Urothelium cell line (cell line): ENCODE measurements at places on chromosomes 12 and 14.

DNA sequence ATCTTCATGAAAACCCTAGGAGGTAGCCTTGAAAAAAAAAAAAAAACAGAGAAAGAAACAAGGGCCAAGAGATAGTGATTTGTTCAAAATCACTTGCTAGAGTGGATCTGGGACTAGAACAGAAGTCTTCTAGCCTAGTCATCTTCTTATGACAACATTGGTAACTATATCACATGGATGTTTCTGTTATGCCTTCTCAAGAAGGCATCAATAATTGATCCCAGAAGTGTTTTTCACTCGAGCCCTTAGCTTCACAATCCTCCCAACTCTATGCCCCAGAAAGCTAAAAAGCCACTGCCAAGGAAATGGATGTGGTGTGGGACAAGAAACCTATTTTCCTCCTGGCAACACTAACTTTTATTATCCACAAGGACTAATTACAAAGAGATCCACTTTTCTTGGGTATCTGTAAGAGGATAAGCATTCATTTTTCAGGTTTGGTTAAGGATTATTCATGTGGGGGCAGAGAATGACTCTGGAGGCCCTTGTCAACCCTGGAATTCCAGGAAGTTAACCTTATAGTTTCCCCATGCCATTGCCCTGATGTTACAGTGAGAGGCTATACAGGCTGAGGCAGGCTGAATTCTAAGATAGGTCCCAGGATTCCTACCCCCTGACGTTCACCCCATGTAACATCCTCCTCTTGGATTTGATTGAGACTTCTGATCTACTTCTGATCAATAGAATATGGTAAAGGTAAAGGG lies 67.7 kb upstream of the CPM start:
- no peak for DNase-seq

DNA sequence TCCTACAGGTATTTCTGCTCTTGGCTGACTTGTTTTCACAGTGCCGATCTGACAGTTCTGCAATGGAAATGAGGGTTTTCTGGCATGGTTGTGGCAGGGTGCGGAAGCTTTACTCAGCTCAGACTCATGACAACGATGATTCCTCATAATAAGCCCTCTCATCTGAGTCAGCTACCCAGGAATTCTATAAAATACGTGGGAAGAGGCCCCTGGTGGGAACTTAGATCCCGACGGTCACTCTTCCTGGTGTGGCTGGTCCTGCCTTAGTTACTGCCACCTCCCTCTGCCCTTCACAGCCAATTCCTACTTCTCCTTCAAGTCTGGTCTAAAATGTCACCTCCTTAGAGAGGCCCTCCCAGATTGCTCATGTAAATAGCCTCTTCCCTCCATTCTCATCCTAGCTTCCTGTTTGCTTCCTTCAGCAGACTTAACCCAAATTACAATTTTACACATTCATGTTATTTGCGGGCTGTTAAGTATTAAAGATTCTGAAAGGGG lies 104.2 kb upstream of the MAP1LC3B2 start:
- DNase-seq, result peak; percentile 79

GRCh38 chr14:70045844-70046535 lies 142.8 kb downstream of the SLC8A3 start:
- peak; percentile 81 for DNase-seq

GRCh38 chr12:116926283-116927243 lies 15.8 kb downstream of the FBXW8 start:
- no peak for DNase-seq

DNA sequence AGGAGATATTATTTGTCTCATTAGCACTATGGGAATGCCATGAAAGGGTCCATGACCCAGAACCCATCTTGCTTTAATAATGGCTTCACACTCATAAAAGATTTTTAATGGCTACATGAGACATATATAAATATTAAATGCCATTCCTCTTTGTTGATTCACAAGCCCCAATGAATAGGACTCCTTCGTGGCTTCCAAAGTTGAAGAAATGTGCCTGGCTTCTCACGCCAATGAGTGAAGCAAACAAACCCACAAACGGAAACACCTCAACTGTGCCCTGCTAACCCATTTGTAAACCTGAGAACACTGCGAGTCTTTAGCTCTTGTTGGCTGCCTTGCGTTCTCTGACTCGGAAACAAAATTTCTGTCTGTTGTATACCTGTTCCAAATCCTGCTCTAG lies 381.7 kb upstream of the DDHD1 start:
- DNase-seq, result no peak

DNA sequence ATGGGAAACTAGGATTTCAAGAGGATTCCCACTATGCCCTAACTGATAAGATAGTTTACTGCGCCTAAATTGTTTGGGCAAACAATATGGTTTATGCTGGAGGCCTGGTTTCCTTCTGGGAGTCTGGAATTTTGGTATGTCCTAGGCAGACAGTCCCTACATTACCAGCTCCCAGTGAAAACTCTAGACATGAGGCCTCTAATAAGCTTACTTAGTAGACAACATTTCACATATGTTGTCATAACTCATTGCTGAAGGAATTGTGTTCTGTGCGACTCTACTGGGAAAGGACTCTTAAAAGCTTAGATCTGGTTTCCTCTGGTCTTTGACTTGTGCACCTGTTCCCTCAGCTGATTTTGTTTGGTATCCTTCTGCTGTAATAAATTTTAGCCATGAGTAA lies 18.0 kb upstream of the PRPF39 start:
- no peak for DNase-seq

DNA sequence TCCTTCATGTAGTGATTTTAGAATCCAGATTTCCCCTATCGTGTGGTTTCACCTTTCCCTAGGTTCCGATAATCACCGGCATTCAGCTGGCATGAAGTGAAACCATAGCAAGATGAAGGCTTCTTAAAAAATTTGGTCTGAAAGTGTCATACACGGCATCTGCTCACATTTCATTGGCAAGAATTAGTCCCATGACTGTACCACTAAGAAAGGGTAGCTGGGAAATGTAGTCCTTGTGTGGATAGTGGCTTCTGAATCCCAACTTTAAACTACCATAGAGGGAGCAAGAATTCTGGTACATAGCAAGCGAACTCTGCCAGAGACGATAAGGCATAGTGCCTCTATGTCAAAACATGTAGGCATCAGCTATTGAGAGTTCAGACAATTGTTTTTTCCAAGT lies 360.1 kb upstream of the TBX3 start:
- DNase-seq, result peak; percentile 18

DNA sequence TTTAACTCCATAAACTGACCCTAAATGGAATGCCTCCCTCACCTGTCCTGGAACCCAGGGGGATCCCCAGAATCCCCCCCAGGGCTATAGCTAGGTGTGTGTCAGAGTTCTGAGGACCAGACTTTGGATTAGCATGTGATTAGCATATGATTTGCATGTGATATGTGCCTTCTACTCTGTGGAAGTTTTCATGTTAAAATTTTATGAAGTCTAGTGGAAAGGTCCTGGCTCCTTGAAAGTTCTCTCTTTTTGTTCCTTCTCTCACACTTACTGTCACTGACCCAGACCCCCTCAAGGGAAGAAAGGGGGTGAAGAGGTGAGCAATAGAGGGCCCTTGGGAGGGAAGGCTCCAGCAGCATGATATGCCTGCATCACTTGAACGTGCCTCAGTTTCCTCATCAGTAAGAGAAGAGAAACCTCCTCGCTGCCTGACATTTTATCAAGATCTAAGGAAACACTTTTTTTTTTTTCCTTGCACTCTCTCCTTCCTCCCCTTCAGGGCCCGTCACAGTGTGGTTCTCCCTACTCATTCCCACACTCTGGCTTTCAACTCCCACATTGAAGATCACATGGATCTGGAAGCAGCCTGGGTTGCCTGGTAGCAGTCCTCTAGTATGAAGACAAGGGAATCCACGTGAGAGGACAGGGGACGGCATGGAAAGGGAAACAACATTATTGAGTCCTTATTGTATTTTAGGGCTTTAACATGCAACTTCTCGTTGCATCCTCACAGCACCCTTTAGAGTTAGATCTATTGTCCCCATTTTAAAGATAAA lies 3.3 kb upstream of the C1QL4 start:
- DNase-seq, result no peak

DNA sequence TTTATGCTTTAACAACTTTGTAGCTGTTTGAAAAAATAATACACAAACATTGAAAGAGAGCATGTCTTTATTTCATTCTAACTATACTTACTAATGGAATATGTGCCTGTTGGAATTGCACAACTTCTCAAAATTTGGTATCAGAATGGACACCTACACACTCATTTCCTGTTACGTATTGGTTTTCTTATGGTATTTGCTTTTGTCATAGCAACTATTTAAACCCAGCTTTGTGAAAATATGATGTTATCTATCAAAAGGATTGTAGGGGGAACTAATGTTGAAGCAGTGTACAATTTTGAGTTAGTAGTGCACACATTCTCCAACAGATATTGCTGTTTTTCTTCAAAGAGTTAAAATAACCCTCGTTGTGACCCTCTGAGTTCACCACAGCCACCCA lies 52.6 kb downstream of the RBMS2 start:
- DNase-seq, result no peak

GRCh38 chr12:111316671-111317070 lies 52.2 kb downstream of the PHETA1 start:
- no peak for DNase-seq

- DNase-seq, result peak; percentile 36
These were observed 632 bp downstream of the UBR7 start for GRCh38 chr14:93207468-93208308.

GRCh38 chr14:86430853-86431252 lies 900.9 kb downstream of the FLRT2 start:
- no peak for DNase-seq

GRCh38 chr14:95697764-95698163 lies 11.5 kb downstream of the TCL1B start:
- DNase-seq, result no peak

- DNase-seq, result no peak
These were observed 74.2 kb downstream of the RBM19 start for GRCh38 chr12:113891739-113892520.

- no peak for DNase-seq
These were observed 62.2 kb upstream of the PELI2 start for GRCh38 chr14:56056031-56056430.

DNA sequence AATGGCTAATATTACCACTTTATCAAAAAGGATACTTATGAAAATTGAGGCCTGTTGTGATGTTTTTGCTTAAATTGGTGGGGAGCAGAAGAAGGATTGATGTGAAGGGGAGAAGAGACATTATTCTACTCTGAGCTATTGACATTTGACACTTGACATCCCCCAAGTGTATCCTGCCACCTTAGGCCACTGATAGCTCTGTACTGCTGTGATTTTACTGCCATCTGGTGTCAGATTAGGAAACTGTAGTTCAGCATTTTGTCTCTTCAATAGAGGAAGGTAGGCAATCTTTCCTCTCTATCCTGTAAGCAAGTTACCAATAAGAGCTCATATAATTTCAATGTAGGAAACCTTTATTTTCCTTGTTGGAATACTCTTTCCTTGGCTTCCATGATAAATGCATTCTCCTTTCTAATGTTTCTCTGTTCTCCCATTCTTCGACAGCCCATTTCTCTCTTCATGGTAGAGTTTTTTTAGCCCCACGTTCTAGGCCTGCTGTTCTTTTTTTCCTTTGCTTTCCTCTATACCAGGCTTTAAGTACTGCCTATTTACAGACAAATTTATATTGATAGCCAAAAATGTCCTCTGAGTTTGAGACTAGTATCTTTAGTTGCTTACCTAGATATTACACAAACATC lies 46.3 kb downstream of the PPHLN1 start:
- DNase-seq, result peak; percentile 46

DNA sequence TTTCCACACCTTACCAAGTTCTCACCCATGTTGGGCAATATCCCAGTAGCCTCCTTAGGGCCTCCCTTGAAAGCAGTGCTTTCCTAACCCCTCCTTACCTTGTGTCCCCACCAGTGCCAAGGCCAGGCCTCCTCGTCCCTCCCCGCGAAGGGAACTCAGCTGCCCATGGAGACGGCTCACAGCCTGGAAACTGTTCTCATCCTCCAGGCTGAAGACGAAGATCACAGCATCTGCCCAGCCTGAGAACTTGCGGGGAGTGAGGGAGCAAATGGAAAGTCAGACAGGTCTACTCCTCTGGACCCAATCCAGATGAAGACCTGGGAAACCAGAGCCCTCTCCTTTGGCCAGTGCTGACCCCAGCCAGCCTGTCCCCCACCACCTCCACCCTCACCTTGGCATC lies 4.6 kb downstream of the AGAP2 start:
- DNase-seq, result no peak

- no peak for DNase-seq
These were observed 414.8 kb downstream of the SLC6A15 start for GRCh38 chr12:84497819-84498218.

GRCh38 chr14:64719601-64720000 lies 15.4 kb downstream of the PLEKHG3 start:
- DNase-seq, result no peak

- no peak for DNase-seq
These were observed 54.9 kb upstream of the NCOR2 start for GRCh38 chr12:124622331-124622730.
